Hair follicle dermal papilla cell (primary cell): ENCODE measurements at places on chromosomes 4 and X. TPM values are rescaled to one million over a fixed set of nuclear protein-coding genes. Genes with fewer than 3 reads are reported as not detected.

Gene AFM
- total RNA-seq: not detected in 2 replicates

Gene ELF4
- 20.6 and 21.1 TPM in 2 replicates for total RNA-seq

Gene ARHGEF38
- not detected in 2 replicates for total RNA-seq

Gene AKAP14
- not detected in 2 replicates for total RNA-seq

Gene EVC2
- total RNA-seq: 14.2 and 16.6 TPM in 2 replicates

Gene UGT2B15
- total RNA-seq: not detected in 2 replicates

Gene PLP2
- total RNA-seq: 26.4 and 35.5 TPM in 2 replicates
